ENCODE measurements at places on chromosomes 5 and 9.

DNA sequence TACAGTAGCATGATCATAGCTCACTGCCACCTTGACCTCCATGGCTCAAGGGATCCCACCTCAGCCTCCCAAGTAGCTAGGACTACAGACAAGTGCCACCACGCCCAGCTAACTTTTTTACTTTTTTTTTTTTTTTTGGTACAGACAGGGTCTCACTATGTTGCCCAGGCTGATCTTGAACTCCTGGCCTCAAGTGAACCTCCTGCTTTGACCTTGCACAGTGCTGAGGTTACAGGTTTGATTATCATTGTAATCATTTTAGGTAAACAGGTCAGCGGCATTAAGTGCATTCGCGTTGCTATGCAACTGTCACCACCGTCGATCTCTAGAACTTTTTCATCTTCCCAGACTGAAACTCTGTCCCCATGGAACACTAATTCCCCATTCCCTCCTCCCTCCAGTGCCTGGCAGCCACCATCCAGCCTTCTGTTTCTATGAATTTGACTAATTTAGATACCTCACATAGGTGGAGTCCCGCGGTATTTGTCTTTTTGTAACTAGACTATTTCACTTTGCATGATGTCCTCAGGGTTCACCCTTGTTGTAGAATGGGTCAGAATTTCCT lies 5.8 kb upstream of the CARD19 start:
- no peak for DNase-seq

- no peak for DNase-seq
These were observed 3.4 kb downstream of the ADGRD2 start for GRCh38 chr9:124453586-124454191.

GRCh38 chr5:139700711-139701055 lies 52.5 kb downstream of the CXXC5 start:
- no peak for DNase-seq

DNA sequence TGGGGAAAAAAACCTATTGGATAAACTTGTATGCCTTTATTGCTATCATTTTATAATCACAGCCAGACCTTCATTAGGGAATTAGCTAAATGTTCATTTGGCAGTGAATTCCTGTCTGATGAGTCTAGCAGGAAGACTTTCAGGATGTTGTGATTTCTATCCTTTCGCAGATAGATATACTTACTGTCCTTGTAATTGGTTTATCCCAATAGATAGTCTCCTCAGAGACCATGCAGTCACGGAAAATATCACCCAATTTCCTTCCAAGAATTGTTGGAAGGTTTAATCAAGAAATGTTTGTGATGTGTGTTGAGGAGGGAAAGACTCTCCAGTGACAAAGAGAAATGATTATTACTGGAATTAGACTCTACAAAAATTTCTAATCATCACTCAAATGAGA lies 1937.9 kb upstream of the WWC1 start:
- DNase-seq, result no peak

DNA sequence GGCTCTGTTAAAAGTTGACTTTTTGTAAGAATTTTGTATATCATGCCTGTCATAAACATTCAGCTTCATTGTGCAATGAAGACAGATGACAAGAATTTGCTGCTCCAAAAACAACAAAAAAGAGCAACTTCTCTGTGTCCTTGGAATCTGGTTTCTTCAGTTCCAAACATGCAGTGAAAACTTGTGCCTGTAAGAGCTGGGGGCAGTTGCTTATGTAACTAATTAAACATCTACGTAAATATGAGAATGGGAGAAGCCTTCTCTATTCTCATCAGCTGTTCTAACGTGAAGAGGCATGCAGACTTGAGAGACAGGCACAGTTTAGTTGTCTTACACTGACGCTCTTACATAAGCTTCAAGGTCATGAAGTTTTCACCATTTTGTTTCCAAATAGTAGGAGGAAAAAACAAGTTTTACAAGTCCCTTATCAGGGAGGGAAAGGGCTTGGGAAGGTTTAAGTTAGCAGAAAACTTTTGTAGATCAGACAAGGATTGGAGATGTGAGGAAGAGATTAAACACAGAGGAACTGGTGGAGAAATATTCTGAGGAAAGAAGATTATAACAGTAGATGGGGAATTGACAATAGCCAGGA lies 170.4 kb downstream of the RFK start:
- no peak for DNase-seq

- DNase-seq, result peak; percentile 76
These were observed 135.8 kb downstream of the TLE4 start for GRCh38 chr9:79707589-79707988.

DNA sequence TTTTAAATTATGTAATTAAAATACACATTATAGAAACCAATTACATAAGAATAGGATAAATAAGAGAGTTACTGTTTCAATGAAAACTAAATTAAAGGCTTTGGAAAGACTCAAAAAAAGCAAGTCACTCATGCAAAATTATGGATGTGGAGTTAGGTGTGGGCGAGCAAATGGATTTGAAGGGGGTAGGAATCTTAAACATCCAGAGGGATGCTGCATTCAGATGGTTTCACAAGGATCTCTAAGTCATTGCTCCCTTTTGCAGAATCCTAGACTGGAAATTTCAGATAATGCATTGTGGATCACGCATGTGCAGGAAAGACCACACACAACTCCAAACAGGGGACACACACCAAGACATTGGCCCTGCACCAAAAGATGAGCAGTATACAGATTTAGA lies 57.5 kb downstream of the DRD1 start:
- no peak for DNase-seq

DNA sequence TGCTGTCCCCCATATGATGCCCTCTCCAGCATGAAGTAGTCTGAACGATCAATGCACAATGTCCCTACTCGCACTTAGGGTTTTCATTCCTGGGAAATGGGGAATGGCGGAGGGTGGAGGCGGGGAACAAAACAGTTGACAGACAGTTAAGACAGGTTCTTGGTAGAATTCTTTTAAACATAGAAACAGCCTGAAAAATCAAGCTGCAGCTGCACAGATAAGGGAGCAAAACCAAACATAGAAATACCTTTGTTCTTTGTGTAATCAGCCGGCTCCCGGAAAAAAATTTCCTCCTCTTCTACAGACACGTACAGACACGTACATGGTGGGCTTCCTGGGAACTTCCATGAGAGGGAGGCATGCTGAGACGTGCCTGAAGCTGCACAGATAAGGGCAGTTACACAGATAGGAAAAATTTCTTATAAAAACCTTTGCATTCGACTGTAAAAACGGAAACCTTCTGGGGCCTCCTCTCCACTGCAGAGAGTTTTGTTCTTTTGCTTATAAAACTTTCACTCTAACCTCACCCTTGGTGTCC lies 662.4 kb upstream of the PTPRD start:
- no peak for DNase-seq

GRCh38 chr9:69272212-69272611 lies 52.8 kb upstream of the ENTREP1 start:
- DNase-seq, result no peak

DNA sequence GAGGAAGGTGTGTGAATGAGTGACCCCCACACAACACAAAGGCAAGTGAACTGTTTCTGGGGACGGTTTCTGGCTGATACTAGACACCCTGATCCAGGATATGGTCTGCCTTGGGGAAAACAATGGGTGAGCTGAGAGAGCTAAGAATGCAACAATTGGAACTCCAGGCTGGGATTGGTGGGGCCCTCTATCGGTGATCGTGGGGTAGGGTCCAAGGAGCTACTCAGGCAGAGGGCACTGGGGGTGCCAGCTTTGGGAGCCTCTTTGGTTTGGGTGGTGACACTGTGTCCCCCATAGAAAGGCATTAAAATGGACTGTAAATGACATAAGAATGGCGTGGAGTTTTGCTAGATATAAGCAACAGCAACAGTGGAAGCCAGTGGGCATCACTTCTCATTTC lies 439.1 kb downstream of the DMAC1 start:
- no peak for DNase-seq

GRCh38 chr9:129496473-129497004 lies 124.4 kb downstream of the C9orf50 start:
- DNase-seq, result peak; percentile 83

DNA sequence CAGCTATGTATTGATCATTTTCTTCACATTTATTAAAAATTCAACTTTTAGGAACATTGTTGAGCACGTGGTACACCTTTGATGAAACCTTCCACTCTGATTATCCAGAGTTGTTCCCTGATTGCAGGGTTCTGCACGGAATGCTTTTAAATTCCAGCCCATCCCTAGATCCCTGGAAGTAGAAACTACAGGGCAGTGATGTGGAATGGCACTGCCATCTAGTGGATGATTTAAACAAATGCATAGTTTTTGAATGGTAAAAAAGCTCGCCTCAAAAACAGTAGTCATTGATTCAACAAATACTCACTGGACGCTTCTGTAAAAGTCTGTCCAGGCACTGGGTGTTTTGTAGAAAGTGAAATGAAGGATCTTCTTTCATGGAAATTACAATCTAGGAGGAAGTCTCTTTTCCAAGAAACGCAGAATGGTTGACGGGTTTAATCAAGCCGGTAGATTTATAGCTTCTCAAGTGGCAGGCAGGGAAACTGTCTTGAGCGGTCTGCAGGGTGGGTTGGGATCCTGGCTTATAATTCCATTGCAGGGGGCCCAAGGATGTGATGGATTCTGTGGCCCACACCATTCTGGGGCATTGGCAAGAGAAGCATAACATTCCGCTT lies 118.4 kb downstream of the ARHGAP26 start:
- DNase-seq, result peak; percentile 33

DNA sequence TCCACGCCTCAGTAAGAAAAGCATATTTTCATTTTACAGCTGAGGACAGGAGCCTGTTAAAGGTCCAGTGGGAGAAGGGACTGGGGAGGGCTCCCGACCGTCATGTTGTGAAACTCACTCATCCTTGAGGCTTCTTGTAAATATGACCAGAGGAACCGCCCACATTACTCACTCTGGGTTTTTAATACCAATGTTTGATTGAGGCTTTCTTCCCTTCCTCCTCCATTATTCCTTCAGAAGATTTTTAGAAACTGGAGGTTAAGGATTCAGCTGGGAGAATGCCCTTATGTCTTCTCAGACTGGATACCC lies 61.4 kb upstream of the GLRX start:
- peak; percentile 37 for DNase-seq

GRCh38 chr5:150525781-150526180 lies 17.9 kb downstream of the NDST1 start:
- DNase-seq, result no peak

DNA sequence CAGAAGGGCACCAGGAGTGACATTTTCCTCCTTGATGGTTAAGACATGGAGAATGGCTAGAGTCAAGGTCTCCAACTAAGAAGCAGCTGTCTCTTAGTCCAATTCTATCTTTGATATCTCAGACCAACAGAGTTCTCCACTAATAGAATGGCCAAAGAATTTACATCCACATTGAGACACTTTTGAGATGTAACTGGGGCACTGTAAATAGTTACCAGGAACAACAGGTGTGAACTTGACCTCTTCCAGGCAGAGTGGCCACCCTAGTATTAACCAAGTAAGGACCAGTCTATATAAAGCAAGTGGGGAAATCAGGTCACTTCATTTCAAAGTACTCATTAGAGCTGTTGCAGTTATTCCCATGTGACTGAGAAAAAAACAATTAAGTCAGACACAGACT lies 159.7 kb upstream of the RAD23B start:
- no peak for DNase-seq

DNA sequence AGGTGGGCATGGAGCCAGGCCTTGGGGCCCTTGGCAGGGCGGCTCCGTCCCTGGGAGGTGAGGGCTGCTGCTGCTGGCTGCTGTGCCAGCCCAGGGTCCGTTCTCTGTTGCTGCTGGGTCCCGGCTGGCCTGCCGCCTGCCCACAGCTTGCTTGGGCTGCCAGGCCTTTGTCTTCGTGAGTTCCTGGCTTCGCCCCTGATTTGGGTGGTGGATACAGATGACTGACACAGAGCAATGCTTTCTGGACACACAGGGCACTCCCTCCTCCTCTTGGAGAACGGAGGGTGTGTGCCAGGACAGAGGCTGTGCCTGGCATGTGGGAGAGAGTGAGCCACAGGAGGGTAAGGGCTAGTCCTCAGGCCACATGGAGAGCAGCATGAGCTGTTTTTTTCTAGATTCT lies 166.1 kb downstream of the MACROH2A1 start:
- no peak for DNase-seq

GRCh38 chr9:133135146-133135745 lies 14.2 kb upstream of the RALGDS start:
- DNase-seq, result no peak

- DNase-seq, result no peak
These were observed 10.0 kb downstream of the TENT4A start for GRCh38 chr5:6723122-6723815.

DNA sequence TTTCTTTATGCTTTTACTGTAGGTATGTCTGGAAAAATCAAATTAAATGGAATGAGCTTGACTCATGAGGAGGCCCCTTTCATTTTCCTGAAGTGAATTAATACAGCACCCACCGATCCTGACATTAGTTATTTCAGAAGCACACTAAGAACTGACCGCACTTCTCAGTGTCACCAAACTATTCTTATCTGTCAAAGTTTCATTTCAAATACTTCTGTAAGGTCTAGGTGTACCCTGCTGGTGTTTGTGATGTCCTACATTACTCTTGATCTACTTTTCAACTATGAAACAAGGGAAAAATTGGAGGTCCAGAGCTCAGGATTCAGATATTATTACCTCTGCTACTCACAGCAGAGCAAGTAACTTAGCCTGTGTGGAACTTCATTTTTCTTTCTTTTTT lies 1.8 kb upstream of the TEK start:
- no peak for DNase-seq

- peak; percentile 71 for DNase-seq
These were observed 672.9 kb downstream of the NR2F1-AS1 start for GRCh38 chr5:92907938-92908606.

Data from MV-4-11 (cell line).